ENCODE measurements at places on chromosomes 6 and 20. TPM values are rescaled to one million over a fixed set of nuclear protein-coding genes. Genes with fewer than 3 reads are reported as not detected.

TMC2 gene
- not detected for total RNA-seq

DNA sequence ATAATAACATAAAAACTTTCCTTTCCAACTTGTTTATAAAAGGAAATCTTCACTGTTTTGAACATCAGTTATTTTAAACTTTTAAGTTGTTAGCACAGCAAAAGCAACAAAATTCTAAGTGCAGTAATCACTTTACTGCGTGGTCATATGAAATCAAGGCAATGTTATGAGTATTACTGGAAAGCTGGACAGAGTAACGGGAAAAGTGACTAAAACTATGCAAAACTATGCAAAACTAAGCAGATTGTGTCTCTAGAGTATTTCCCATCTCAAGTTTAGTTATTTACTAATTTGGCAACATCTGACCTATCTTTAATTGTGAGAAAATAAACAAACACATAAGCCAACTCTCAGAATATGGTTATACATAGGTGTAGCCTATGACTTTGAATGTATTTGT is 10.9 kb upstream of the ANKEF1 start:
- H3K4me1 ChIP-seq = no peaks in the 10 kb centered on the region
- no peaks in the 10 kb centered on the region for H3K36me3 ChIP-seq
- H3K4me3 ChIP-seq = no peak overlapping the region
- no peaks in the 10 kb centered on the region for H3K27me3 ChIP-seq
- no peak overlapping the region for H3K27ac ChIP-seq

HLA-F gene
- 102 TPM for total RNA-seq

GRCh38 chr6:16476861-16477260 is 238.5 kb downstream of the GMPR start:
- H3K36me3 ChIP-seq = no peaks in the 10 kb centered on the region
- H3K4me1 ChIP-seq = peaks cover 8% of the 10 kb centered on the region
- DNase-seq = no peak

DNA sequence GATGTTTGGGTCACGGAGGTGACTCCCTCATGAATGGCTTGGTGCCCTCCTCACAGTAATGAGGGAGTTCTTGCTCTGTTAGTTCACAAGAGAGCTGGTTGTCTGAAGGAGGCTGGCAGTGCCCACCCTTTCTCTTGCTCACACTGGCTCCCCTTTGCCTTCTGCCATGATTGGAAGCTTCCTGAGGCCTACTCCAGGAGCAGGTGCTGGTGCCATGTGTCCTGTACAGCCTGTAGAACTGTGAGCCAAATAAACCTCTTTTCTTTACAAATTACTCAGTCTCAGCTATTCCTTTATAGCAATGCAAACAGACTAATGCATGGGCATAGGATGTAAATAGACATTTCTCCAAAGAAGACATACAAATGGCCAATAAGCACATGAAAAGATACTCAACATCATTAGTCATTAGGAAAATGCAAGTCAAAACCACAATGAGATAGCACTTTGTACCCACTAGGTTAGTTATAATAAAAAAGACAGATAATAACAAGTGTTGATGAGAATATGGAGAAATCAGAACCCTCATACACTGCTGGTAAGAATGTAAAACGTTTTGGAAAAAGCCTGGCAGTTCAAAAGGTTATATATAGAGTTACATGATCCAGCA is 17.7 kb downstream of the C20orf203 start:
- H3K27ac ChIP-seq = no peak overlapping the region
- DNase-seq = no peak
- no peaks in the 10 kb centered on the region for H3K27me3 ChIP-seq
- H3K4me1 ChIP-seq = no peaks in the 10 kb centered on the region

GRCh38 chr6:167351656-167352345 is 26.9 kb downstream of the TTLL2 start:
- no peaks in the 10 kb centered on the region for H3K27me3 ChIP-seq
- no peaks in the 10 kb centered on the region for H3K36me3 ChIP-seq
- H3K4me3 ChIP-seq = no peak overlapping the region
- no peak for DNase-seq
- H3K4me1 ChIP-seq = peaks cover 2% of the 10 kb centered on the region
- H3K27ac ChIP-seq = no peak overlapping the region

- H3K36me3 ChIP-seq = no peaks in the 10 kb centered on the region
- no peaks in the 10 kb centered on the region for H3K27me3 ChIP-seq
- H3K4me3 ChIP-seq = no peak overlapping the region
- no peaks in the 10 kb centered on the region for H3K4me1 ChIP-seq
- no peak for DNase-seq
- H3K27ac ChIP-seq = no peak overlapping the region
Observed at GRCh38 chr6:65410309-65410708, 296.7 kb downstream of the EYS start.

- H3K4me1 ChIP-seq = no peaks in the 10 kb centered on the region
- H3K27me3 ChIP-seq = no peaks in the 10 kb centered on the region
- no peak overlapping the region for H3K4me3 ChIP-seq
- no peak overlapping the region for H3K27ac ChIP-seq
- DNase-seq = no peak
Observed at GRCh38 chr6:122580737-122581136, 29.5 kb upstream of the PKIB start.

DNA sequence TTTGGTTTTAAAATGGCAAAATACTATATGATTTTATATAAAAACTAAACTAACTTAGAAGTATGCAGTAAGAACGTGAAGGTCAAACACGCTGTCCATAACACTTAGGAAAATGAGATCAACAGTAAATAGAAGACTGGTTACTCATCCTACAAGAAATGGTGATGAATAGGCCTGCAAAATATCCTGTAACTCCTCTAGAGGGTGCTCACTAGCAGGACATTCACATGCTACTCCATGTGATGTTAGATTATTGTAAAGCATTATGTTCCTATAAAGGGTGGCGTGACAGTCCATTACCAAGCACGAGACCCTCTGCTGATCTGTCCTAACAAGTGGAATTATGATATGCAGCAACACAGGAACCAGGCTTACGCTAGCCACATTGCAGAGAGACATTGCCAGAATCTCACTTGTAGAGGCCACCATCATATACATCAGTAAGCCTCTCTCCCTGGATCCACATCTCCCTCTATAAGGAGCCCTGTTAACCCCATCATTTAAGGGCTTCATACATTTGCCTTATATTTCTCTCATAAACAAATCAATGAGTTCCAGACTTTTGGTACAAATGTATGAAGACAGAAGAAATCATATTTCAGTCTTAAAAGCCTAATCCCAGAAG is 18.0 kb upstream of the DEFB129 start:
- no peak overlapping the region for H3K4me3 ChIP-seq
- H3K4me1 ChIP-seq = no peaks in the 10 kb centered on the region
- no peaks in the 10 kb centered on the region for H3K27me3 ChIP-seq
- peak overlapping the region; percentile 29 for H3K27ac ChIP-seq

DNA sequence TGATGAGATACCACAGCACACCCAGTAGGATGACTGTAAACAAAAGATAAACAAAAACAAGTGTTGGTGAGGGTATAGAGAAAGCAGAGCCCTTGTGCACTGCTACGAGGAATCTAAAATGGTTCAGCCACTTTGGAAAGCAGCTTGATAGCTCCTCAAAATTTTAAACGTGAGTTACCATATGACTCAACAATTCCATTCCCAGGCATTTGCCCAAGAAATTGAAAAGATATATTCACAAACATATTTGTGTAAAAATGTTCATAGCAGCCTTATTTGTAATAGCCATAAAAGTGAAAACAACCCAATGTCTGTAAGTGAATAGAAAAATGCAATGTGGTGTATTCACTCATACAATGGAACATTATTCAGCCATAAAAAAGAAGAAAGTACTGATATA is 141.0 kb upstream of the BTBD3 start:
- no peaks in the 10 kb centered on the region for H3K36me3 ChIP-seq
- H3K27me3 ChIP-seq = no peaks in the 10 kb centered on the region
- no peak for DNase-seq
- no peak overlapping the region for H3K4me3 ChIP-seq

TMEM244 gene
- not detected for total RNA-seq

- H3K27me3 ChIP-seq = no peaks in the 10 kb centered on the region
- no peak overlapping the region for H3K27ac ChIP-seq
- H3K4me1 ChIP-seq = no peaks in the 10 kb centered on the region
- no peak overlapping the region for H3K4me3 ChIP-seq
Observed at GRCh38 chr6:150898399-150899170, 33.1 kb downstream of the MTHFD1L start.

GRCh38 chr20:11372876-11373790 is 544.6 kb upstream of the BTBD3 start:
- H3K4me1 ChIP-seq = no peaks in the 10 kb centered on the region
- no peak for DNase-seq
- no peak overlapping the region for H3K4me3 ChIP-seq

DEFB116 gene
- not detected for total RNA-seq

DNA sequence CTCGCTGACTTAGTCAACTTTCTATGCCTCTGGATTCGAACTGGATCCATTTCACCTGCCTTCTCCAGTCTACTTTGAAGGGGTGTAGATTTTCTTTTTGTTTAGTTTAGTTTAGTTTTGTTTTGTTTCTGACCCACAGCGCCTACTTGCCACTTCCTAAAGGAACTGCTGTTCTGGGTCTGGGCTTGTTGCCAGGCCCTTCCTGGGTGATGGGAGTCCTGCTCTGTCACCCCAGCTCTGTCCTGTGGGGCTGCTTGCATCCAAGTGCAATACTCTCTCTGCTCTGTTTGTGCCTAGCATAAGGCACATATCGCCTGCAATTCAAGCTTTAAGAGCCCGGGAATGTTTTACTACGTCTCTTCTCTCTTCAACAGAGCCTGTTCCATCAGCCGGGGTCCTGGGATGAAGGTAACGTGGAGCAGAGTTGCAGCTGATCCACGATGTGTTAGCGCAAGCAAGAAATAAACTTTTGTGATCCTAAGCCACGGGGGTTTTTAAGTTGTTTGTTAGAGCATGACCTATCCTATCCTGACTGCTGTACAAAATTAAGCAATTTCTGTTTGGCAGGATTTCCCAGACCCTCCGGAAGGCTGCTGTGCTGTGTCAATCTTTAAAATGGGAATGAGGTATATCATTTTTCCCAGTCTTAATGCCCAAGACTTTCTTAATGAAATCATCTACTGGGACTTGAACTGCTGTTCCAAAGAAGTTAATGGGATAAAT is 30.9 kb upstream of the TAGAP start:
- no peaks in the 10 kb centered on the region for H3K36me3 ChIP-seq
- no peaks in the 10 kb centered on the region for H3K27me3 ChIP-seq
- no peaks in the 10 kb centered on the region for H3K4me1 ChIP-seq
- peak; percentile 65 for DNase-seq
- no peak overlapping the region for H3K4me3 ChIP-seq

ZBTB22 gene
- 25.7 TPM for total RNA-seq

DNA sequence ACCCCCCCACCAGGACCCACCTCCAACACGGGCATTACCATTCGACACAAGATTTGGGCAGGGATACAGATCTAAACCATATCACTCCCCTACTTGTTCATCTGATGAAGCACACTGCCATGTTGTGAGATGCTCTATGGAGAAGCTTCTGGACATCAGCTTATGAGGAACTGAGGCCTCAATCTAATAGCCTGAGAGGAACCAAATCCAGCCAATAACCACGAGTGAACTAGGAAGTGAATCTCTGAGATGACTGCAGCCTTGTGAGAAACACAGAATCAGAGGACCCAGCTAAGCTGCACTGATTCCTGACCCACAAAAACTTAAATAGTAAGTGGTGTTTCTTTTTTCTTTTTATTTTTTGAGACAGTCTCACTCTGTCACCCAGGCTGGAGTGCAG is 21.6 kb upstream of the ZBTB2 start:
- no peaks in the 10 kb centered on the region for H3K27me3 ChIP-seq
- no peak for DNase-seq
- no peaks in the 10 kb centered on the region for H3K4me1 ChIP-seq
- H3K36me3 ChIP-seq = peaks cover 5% of the 10 kb centered on the region
- no peak overlapping the region for H3K4me3 ChIP-seq

- peaks cover 50% of the 10 kb centered on the region for H3K36me3 ChIP-seq
- no peaks in the 10 kb centered on the region for H3K27me3 ChIP-seq
- H3K4me3 ChIP-seq = no peak overlapping the region
- DNase-seq = no peak
- H3K27ac ChIP-seq = no peak overlapping the region
- H3K4me1 ChIP-seq = peaks cover 5% of the 10 kb centered on the region
Observed at GRCh38 chr6:7893342-7893741, 17.2 kb downstream of the TXNDC5 start.

DNA sequence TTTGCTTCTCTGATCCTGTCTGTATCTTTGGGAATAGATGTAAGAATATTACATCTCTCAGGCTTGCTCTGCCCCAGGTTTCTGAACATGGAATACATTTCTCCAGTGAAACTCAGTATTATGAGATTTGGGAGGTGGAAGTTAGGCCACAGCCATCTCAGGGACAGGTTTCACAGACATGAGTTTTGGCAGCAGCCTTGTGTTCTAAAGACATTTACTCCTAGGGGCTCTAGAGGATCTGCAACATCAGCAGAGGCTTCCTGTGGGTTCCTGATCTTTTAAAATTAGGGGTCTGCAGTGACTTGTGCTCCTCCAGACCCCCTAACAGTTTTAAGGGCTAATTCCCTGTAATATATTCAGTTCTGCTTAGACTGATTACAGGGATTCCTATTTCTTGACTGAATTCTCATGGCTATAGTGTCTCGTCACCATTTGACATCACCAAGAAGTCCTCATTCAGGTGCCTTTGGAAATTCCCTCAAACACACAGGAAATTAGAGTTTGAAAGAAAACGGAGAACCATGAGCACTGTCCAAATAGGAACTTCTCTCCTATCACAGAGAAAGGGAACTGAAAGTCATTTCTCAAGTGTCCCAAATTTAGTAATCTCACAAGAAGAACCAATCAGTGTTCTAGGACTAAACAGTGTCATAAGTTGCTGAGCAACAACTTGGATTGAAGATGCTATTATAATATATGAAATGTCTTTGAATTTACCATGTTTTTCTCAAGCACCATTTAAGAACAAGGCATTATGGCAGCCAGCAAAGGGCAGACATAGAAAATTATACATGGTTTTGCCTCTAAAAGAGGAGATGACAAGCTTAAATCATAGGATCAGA is 2.5 kb upstream of the HLA-DRA start:
- DNase-seq = no peak
- no peak overlapping the region for H3K4me3 ChIP-seq
- peak overlapping the region; percentile 84 for H3K27ac ChIP-seq
- peaks cover 10% of the 10 kb centered on the region for H3K27me3 ChIP-seq
- H3K4me1 ChIP-seq = no peaks in the 10 kb centered on the region

SDHAF4 gene
- total RNA-seq = 14.6 TPM

DNA sequence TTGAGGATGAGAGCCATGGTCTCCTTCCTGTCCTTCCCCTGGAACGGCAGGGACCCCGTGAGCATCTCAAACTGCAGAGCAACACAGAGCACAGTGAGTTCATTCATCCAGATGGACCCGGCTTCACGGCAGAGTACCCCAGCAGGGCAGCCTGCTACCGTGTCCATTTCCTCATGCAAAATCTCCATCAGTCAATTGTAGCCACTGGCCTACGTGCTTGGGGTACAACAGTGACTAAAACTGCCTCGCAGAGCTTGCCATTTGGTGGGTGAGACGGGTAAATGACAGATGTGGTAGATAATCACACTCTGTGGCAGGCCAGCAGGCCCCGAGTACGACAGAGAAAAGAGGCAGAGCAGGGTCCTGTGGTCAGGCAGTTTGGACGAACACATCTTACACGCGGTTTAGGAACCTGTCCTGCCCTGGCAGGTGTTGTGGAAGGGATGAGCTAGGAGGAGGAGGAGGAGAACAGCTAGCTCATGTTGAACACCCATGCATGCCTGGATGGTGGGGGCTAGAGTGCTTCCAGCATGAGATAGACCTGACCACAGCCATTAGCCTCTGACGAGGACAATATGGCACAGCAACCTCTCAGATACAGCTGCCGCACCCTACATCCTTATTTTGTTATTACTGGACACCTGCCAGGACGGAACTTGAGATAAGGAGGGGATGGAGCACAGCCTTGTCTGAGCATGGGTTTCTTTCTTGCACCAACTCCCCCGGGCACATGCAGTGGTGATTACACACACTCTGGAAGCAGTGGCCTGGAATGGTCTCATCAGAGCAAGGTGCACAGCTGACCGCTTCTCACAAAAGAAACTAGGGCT is 95.6 kb downstream of the RAMACL start:
- peak overlapping the region; percentile 48 for H3K27ac ChIP-seq
- H3K36me3 ChIP-seq = peaks cover 14% of the 10 kb centered on the region
- no peak for DNase-seq
- no peaks in the 10 kb centered on the region for H3K4me1 ChIP-seq

SLC35D3 gene
- total RNA-seq = 0.54 TPM
